ENCODE measurements at places on chromosomes 5 and 9. TPM values are rescaled to one million over a fixed set of nuclear protein-coding genes. Genes with fewer than 3 reads are reported as not detected.

Gene MZB1
- total RNA-seq, result not detected

Gene SPINK4
- total RNA-seq, result not detected

Gene SPATA31A3
- not detected for total RNA-seq

Gene MPDZ
- total RNA-seq, result 41.3 TPM

Gene PAEP
- not detected for total RNA-seq

Gene NUDT2
- 42.3 TPM for total RNA-seq

Gene STPG3
- total RNA-seq, result not detected

Gene FOXI1
- total RNA-seq, result not detected
